AG04450 (cell line): ENCODE measurements at places on chromosomes 4 and X. TPM values are rescaled to one million over a fixed set of nuclear protein-coding genes. Genes with fewer than 3 reads are reported as not detected.

The GABRQ gene
- 0.05 TPM in 2 replicates for polyA plus RNA-seq

The LONRF3 gene
- not detected in 2 replicates for polyA plus RNA-seq

The GABRG1 gene
- polyA plus RNA-seq, result not detected in 2 replicates

The CNKSR2 gene
- polyA plus RNA-seq, result 0.14 TPM in 2 replicates

The SPANXN5 gene
- polyA plus RNA-seq, result not detected in 2 replicates

GRCh38 chrX:149641432-149641831 is 9.8 kb upstream of the TMEM185A start:
- no peak for DNase-seq

- no peak for DNase-seq
Measured at GRCh38 chrX:5051831-5052491, 1176.7 kb downstream of the NLGN4X start.

DNA sequence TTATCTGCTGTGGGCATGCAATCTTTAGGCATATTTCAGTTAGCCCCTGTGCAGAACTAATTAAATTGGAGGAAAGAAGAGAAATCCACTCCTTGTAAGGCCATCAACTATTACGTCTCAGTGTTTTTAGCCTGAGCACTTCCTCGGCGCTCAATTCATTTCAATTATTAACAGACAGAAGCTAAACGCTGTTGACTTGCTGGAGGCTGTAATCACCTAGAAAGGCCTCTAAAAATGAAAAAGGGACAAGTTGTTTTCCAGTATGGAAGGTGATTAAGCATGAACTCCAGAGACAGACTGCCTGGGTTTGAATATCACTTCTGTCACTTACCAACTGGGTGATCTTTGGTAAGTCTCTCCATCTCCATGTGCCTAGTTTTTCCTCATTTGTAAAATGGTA is 59.6 kb downstream of the LEF1 start:
- no peak for DNase-seq

- DNase-seq, result no peak
Measured at GRCh38 chrX:138683600-138683999, 27.9 kb downstream of the FGF13 start.

GRCh38 chrX:112846187-112846586 is 5.6 kb upstream of the AMOT start:
- no peak for DNase-seq

DNA sequence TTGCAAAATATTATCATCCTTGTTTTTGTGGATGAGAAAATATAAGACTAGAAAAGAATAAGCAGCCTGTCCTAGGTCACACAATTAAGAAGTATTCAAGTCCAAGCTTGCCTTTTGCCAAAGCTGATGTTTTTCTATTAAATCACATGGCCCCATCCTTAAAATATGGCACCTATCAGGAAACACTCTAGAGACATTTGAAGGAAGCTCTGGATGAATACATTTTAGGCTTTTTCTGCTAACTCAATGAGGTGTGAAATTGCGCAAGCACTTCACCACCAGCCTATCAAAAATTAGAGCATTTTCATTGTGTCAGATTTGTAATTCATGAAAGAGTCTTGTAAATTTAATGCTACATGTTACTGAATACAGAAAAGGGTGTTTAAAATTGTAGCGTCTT is 251.1 kb upstream of the MAD2L1 start:
- DNase-seq, result no peak

GRCh38 chrX:119145241-119145653 is 17.6 kb upstream of the KIAA1210 start:
- no peak for DNase-seq

DNA sequence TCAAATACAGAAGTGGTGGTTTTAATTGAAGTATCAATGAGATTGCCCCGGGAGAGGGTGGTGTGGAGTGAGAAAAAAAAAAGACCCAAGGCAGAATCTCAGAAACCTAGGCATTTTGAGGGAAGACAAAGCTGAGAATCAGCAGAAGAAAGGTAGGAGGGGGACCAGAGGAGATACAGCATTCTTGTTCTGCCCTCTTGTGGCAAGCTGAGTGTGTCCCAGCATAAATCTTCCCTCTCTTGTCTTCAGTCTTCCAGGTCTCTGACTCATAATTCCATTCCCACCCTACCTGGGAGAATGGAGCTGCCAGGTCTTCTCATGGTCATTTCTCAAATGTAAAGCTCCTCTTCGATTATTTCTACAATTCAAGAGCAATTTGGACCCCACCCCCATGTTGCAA is 32.7 kb upstream of the MAGED1 start:
- no peak for DNase-seq

GRCh38 chrX:150712619-150713018 is 19.4 kb downstream of the MTMR1 start:
- no peak for DNase-seq

DNA sequence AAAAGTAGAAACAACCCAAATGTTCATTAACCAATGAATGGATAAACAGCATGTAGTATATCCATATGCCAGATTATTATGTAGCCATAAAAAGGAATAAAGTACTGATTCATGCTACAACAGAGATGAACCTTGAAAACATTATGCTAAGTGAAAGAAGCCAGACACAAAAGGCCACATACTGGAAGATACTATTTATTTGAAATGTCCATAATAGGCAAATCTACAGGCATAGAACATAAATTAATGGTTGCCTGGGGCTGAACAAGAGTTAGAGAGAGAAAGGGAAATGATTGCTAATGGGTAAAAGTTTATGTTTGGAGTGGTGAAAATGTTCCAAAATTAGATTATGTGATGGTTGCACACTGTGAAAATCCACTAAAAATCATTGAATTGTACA is 44.4 kb downstream of the IL13RA2 start:
- DNase-seq, result no peak

- DNase-seq, result no peak
Measured at GRCh38 chrX:136162827-136163570, 15.7 kb downstream of the FHL1 start.

- DNase-seq, result no peak
Measured at GRCh38 chrX:128653524-128654060, 601.4 kb upstream of the ACTRT1 start.

GRCh38 chr4:102817021-102817605 is 10.2 kb downstream of the UBE2D3 start:
- DNase-seq, result no peak

DNA sequence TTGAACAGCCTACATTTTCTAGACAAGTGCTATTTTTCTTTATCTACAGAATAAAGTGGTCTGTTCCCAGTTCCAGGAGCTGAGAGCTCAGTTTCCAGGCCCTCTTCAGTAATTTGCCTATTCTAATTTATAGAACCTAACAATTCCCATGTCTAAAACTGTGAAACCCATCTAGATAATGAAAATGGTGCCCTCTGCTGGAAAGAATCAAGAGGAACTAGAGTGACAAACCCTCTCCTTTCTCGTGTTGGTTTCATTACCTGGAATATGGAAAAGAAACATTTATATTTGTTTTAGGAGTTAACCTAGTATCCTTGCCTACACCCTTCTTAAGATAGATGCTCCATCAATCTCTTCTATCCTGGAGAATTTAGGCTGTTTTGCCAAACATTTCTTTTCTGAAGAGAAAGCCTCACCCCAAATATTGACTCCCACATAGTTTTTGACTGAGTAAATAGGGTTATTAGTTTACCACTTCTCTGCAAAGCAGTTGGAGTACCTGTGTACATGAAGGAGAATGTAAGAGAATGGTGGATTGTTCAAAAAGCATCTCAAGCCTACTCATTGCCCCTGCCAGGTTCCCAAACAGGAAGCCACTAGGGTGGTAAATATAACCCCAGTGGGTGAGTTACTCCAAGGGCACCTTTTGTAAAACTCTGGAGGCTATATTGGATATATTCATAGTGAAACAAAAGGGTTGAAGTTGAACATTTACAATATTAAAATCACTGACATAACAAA is 121.6 kb downstream of the RASL11B start:
- DNase-seq, result peak; percentile 21

DNA sequence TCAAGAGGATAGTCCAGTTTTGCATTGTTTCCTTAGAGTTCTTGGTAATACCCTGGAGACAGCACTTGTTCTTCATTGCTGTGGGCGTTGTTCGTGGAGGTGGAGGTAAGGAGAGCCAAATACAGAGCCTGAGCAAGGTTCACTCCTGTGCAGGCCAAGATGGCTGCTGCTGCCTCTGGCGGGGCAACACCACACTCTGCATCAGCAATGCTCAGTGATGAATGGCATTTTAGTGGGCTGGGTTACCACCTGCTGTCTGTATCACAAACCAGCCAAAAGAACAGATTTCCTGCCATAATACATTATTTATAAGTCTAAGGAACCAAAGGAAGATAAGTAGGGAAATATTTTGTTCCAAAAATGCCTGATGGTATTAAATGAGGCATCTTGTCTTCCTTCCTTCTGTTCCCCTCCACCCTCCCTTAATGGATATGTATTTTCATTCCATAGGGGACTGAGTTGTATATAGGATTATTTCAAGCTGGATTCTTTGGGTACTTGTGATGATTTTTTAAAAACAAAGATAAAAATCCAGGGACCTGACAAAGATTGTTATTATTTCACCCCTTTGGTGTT is 61.6 kb upstream of the LIMCH1 start:
- DNase-seq, result no peak

- DNase-seq, result no peak
Measured at GRCh38 chrX:107662145-107662544, 33.8 kb downstream of the PRPS1 start.

DNA sequence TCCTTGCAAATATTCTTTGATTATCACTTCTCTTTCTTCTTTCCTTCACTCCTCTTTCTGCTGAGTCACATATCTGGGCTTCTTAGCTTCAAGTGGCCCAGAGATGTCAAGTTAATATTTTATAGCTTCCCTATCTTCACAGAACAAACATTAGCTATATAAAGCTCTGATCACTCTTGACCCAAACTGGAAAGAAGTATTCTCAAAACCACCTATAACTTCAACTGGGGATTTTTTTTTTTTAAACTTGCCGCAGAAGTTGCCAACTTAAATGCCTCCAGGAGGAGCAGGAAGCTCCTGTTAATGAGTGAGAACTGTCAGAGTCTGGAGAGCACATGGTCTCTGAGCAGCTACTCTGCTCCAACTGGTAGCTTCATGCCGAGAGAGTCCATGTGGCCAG is 233.3 kb upstream of the EDNRA start:
- no peak for DNase-seq

DNA sequence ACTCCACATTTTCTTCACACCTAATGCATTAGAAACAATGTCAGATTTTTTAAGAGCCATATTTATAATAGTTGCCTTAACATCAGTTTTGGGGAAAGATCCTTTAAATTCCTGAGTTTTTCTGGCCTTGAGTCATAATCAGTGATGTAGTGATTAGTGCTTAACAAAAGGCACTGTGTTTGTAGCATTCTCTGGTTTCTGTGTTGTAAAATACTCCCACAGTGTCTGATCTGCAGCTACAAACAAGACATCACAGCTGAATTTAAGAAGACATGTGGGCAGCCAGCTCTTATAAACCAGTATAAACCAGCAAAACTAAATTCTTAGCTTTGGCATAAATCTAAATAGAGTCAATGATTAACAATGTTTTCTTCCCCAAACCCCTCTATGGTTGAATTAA is 233.8 kb downstream of the FSTL5 start:
- no peak for DNase-seq

DNA sequence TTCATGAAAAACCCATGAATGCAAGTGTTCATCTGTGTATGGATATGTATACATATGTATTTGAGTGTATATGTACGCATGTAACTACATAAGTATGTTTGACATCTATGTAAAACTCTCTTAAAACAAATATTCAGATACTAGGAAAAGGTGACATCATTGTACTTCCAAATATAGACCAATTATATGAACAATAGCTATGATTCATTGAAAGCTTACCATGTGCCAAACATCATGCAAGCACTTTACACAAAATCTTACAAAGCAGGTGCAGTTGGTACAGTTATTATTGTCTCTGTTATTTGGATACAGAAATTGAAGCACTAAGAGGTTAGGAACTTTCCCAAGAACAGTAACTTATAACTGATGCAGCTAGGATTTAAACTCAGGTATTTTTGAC is 21.4 kb downstream of the MAGEB17 start:
- DNase-seq, result no peak

DNA sequence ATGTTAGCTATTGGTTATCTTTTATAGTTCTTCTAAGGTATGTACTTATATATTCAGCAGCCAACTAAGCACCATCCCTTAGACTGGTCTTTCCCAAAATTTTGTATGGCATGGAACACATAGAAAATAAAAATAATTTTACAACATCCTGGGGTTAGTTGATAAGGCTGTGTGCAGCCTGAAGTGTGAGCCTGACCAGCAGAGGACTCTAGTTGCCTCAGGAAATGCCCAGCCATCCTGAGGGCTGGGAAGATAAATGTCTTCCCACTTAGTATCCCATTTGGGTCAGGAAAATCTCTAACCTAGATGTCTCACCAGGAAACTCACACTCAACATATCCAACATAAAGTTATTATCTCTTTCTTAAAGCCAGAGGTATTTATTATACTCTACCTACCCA is 251.4 kb upstream of the POF1B start:
- DNase-seq, result no peak

DNA sequence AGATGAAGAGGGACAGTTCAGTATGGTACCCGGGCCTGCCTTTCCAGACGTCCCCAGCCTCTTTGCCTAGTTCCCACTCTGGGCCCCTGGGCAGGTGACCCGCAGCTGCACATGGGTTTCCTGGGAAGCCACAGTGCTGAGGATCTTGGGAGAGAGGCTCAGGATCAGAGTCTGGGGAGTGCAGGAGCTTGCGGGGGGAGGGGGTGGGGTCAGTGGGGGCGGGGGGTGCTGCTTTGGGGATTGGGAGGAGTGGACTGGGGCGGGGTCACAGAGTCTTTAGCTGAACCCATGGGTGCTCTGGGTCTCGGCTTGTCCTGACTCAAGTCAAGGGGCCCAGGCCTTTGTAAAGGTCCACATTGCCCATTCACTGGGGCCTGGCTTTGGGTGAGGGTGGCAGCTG is 63.6 kb downstream of the TBL1X start:
- DNase-seq, result no peak

DNA sequence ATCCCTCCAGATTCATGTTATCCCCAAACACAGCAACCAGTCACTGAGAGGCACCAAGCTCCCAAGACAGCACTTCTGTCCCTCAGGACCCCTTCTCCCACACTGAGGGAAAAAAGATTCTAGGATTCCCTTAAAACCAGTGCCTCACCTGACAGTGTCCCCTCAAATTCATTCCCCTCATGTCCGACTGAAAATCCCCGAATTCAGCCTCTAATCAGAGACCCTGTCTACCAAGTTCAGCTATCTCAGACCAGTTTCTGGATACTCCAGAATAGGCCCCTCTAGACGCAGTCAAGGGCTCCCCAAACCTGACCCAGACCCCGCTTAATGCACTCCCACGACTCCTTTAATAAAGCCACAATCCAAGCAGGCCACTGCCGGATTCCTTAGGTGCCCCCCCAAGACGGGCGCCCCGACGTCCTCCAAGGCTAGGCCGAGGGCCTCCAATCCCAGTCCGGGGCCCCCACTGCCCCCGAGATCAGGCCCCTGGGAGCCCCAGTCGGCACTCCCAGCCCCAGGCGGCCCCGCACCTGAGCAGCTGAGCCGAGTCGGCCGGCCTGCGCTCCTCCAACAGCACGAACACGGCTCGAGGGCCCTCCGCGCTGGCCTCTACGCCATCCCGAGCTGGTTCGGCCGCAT is 457 bp downstream of the TFE3 start:
- no peak for DNase-seq
